Fibroblast of the aortic adventitia (primary cell): ENCODE measurements at places on chromosomes 1 and 21. TPM values are rescaled to one million over a fixed set of nuclear protein-coding genes. Genes with fewer than 3 reads are reported as not detected.

The GBP7 gene
- not detected in 2 replicates for total RNA-seq

The IFI6 gene
- total RNA-seq, result 64.7 and 194 TPM in 2 replicates

The BNIPL gene
- total RNA-seq, result 0.18 and 0.33 TPM in 2 replicates

The HCRTR1 gene
- total RNA-seq, result 0.18 TPM in 1 of 2 replicates, not detected in the other

The RBM11 gene
- not detected in 2 replicates for total RNA-seq

The ITGB2 gene
- 0.09 TPM in 1 of 2 replicates, not detected in the other for total RNA-seq

The TIE1 gene
- 0.81 and 5.2 TPM in 2 replicates for total RNA-seq

- DNase-seq, result no peak
Measured at GRCh38 chr1:151048645-151049032, 1.1 kb downstream of the C1orf56 start.

DNA sequence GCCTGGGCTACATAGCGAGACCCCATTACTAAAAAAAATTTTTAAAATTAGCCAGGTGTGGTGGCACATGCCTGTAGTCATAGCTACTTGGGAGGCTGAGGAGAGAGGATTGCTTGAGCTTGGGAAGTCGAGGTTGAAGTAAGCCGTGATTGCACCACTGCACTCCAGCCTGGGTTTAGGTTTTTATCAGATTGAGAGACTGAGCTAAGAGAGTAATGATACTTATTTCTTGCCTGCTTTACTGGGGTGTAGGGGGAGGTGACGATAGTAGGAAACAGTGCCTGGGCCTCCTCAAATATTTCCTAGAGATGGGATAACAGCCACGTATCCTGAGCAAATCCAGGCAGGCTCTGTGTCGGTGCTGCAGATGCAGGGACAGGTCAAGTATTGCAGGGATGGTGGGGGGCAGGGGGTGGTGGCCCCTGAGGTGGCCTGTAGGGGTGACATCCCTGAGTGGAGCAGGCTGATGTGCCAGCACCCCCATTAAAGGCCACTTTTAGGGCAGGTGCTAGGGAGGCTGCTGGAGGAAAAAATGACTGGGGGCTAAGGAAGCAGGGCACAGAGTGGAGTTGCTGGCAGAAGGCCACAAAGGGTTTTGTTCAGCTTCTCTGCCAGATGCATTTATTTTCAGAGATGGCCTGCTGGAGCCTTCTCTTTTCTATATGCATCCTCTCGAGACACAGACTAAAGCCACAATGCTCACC lies 130.5 kb downstream of the RHOU start:
- no peak for DNase-seq

DNA sequence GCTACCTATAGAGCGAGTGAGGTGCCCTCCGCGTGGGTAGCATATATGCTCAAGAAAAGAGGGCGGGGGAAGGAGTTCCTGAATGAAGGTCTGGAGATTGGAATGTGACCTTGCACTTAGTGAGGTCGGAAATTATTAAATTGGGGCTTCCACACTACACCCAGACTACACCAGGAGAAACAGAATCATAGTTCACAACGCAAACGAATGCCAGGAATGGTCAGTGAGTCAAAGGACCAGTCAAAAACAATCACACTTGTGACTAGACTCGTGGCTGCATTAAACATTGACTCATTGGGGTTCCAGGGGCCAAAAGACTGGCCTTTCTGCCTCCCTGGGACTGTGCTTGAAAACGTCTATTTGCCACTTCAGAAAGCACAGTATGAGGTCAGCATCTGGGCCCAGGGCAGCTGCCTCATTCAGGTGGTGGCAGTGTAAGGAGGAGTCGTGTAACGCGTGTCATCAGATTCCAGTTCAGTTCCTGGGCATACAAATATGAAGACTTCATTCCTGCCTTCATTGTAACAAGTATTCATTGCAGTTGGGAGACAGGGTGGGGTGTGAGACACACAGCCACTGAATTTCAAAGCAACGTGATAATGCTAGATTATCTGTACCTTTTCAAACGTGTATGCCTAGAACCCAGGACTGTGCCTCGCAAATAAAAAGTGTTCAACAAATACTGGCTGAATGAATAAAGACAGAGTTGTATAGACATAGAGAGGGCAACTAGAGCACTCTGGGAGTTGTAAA lies at the start of gene YOD1:
TSS of gene YOD1 (minus strand) at position 18 of the 753 bp plus-strand sequence. CDS start 178 bp downstream, outside the sequence.
- peak; percentile 55 for DNase-seq

DNA sequence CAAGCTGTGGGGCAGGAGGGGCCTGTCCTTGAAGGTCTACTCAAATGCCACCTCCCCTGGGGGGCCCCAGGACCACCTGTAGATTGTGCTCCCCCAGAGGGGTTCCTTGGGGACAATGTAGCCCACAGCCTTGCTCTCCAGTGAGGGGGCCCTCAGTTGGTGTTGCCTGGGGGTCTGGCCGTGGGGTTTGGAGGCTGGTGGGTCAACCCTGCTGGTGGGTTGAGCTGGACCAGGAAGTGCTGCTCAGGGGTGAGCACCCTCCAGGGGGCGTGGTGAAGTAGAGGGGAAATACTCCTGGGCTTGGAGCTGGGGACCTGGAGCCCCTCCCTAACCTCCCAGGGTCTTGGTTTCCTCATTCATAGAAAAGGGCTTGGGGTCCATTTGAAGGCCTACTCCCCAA lies 143.6 kb upstream of the WNT4 start:
- no peak for DNase-seq

GRCh38 chr21:16264319-16264718 lies 534.5 kb downstream of the USP25 start:
- DNase-seq, result peak; percentile 53

DNA sequence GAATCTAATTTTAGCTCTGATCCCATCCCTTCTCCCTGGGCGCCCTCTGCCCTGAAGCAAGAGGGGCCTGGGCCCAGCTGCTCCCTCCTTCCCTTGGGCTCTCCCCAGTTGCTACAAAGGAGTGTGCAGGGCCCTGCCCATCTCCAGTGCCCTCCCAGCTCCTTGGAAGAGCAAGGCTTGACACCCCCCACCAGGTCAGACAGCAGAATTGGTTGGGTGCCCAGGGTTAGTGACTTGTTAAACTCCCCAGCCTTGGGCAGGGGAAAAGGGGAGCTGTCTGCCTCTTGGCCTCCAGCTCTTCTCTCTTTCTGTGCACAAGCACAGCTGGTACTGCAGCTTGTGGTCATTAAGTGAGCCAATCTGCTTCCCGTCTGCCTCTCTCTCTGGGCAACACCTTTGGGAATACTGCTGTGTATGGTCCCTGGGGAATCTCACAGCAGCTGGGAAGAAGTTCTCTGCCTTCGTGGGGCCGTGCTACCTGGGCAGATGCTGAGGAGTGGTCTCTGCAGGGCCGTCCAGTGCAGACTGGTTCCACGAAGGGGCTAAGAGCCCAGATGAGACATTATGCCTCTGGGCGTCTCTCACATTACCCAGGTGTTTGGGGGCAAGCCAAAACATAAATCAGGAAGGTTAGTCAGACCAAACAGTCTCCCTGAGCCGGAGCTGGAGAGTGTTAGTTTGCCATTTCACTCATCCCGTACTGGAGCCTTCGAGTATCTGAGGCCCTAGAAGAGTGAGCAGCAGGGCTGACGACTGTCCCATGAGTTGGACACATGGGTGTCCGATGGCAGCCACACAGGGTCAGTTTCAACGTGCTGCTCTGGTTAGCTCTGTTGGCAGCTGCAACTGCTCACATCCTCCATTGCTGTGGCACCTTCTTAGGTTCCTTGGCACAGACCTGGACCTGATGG lies 37.3 kb downstream of the TMEM53 start:
- DNase-seq, result no peak

GRCh38 chr1:221717485-221717853 lies 24.4 kb downstream of the DUSP10 start:
- DNase-seq, result no peak

GRCh38 chr21:16243396-16243795 lies 513.6 kb downstream of the USP25 start:
- no peak for DNase-seq

GRCh38 chr1:77511440-77511840 lies 171.0 kb downstream of the ZZZ3 start:
- peak; percentile 91 for DNase-seq

DNA sequence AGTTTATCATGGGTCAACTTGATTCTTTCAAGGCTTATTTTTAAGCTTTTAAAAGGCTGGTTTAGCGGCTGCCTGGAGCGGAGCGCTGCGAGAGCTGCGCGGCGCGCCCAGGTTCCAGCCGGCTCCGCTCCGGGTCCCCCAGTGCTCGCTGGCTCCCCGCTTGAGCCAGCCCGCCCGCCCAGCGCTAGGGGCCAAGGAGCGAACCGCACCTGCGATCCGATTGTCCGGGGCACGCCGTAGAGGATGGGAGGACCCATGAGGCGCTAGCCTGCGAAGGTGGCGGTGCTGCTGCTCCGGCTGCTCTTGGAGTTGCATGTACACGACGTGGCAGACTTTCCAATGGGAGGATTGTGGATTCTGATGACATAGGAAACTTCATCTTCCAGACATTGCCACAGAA lies 9.9 kb upstream of the CFHR4 start:
- DNase-seq, result peak; percentile 27

DNA sequence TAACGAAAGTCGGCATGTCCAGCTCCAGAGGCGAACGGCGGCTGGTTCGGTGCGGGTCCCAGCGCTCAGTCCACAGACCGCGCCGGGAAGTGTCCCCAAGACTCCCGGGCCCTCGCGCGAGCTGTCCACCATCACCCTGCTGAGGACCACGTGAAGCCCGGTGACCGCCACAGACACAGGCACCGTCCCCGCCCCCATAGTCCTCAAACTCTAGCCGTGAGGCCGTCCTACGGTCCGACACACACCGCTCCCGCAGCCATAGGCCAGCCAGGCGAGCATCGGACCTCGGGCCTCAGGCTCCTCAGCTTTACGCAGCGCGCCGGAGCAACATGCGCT lies 535 bp downstream of the SETD4 start:
- DNase-seq, result peak; percentile 9

DNA sequence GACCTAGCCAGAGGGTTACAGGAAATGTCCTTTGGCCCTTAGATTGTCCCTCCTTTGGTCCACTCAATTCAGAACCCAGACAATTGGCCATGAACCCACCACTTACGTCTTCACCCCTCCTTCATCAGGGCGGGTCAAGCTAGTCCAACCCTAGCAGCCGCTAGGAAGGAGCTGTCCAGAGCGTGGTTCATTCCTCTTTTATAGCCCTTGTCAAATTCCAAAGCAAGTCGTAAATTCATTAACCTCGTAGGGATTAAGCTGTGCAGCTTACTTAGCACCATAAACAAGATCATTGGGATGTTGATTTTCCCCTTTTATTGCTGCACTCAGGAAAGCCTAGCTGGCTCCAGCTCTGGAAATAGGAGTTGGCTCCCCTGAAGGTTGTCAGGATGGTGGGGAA lies 90.1 kb downstream of the TMEM53 start:
- no peak for DNase-seq

GRCh38 chr1:57024855-57025254 lies 59.0 kb upstream of the C8B start:
- DNase-seq, result no peak

GRCh38 chr1:155892796-155893195 lies 18.4 kb downstream of the RIT1 start:
- DNase-seq, result peak; percentile 84
